ENCODE measurements at places on chromosomes 16 and 17.
A peak's percentile ranks its signal among the peaks of the same experiment; 100 is the strongest.

- DNase-seq, result no peak
These were observed 29.0 kb downstream of the N4BP1 start for GRCh38 chr16:48580925-48581500.

GRCh38 chr16:27312580-27313421 is 973 bp upstream of the IL4R start:
- DNase-seq, result no peak

GRCh38 chr17:55430541-55431288 is 9.1 kb upstream of the MMD start:
- DNase-seq, result no peak

DNA sequence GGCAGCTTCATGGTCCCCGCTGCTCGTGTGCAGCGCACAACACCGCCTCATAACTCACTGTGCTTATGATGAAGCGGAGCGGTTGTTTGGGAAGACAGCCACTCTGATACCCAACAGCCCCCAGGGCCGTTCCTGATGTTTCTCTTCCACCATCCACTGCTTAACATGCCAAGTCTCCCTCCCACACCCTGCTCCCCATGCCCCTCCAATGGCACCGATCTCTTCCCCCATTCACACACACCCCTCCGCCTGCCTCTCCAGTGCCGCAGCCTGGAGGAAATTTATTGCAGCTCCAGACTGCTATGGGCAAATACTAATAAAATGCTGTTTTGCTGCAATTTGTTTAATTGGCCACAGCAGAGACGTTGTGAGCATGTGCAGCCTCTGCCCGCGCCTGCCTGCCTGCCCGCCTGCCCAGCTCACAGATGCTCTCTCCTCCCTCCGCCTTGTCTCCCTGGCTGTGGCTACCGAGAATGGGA is 80.3 kb upstream of the LHX1 start:
- no peak for DNase-seq

DNA sequence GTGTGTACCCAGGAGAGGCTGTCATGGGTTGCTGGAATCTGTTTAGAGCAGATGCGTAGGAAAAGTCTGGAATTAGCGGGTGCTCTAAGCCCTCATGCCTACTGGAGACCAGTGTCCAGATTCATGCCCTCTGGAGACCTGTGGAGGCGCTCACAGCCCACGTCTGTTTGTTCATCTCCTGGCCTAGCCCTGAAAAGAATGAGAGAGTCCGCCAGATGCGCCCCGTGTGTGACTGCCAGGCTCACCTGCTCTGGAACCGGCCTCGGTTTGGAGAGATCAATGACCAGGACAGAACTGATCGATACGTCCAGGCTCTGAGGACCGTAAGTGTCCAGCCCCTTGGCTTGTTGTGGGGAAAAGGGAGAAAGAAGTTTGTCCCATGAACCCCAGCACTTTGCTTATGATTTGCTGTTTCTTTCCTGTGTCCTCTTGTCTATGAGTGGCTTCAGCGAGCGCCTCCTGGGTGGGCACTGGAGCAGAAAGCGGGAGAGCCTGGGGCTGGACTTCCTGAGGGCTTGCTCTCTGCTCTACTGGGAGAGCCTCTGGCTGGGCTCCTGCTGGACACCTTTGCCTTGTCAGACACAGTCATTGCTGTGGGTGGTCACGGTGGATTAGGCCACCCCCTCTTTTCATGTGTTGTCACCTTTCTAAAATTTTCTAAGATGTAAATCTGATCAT is 35.3 kb downstream of the PRMT7 start:
- DNase-seq, result no peak

DNA sequence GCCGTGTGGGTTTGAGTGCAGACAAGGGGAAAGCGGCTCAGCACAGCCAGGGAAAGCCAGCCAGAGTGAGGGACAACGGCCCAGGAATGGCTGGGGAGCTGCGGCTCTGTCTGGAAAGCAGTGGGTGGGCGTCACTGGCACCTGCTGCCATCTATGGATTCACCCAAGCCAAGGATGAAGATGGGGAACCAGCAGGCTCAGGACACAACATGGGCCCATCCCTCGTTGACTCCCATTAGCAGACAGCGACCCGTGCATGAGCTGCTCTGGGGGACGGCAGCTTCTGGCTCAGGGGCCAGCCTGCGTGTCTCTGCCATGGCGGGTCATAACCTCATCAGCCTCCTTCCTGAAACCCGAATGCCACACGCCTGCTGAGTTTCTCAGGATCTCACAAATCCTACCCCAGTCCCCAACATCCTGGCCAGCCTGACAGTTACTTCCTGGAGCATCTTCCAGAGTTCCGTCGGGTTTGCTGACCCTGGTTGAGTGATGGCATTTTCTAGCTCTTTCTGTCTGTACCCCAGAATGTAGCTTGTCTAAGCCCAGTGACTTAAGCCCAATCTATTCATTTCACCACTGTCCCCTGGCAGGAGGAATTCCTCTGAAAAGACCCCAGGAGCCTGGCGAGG is 50.7 kb downstream of the SLC7A5 start:
- DNase-seq, result no peak

GRCh38 chr17:51685287-51685909 is 425.1 kb downstream of the UTP18 start:
- no peak for DNase-seq

- DNase-seq, result no peak
These were observed 14.5 kb upstream of the BAIAP2 start for GRCh38 chr17:81020443-81020766.

DNA sequence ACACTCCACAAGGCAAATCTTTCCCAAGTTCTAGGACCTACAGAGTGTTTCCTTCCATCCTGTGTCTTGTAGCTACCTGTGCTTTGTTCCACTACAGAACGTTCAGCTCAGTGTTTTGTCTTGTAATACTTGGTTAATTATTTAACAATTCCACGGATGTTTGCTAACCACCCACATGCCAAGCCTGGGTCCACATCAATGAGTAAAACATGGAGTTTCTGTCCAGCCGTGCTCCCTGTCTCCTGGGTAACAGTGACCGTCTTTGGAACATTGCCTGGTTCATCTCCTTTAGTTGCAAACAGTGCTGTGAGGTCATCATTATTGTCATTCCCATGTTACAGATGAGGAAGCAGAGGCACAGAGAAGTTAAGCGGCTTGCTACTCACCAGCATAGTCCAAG is 41.3 kb downstream of the IRF8 start:
- DNase-seq, result no peak

GRCh38 chr16:12758670-12759558 is 44.8 kb downstream of the CPPED1 start:
- DNase-seq, result no peak

DNA sequence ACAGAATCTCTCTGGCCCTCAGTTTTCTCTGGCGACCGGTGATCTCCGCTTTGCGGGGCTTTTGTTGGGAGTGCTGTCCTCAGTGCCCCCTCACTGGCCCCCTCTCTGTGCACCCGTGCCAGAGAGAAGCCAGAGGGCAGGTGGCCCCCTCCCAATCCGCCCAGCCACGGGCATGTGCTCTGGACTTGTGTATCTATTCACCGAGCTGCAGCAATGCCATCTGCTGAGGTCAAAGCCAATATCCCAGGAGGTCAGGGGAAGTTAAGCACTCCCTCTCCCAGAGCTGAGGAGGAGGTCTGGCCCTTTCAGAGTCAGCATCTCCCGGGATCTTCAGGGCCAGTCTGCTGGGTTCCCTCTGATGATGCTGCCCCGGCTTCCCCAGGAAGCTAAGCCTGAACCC is 5.1 kb downstream of the CACNG5 start:
- DNase-seq, result no peak

DNA sequence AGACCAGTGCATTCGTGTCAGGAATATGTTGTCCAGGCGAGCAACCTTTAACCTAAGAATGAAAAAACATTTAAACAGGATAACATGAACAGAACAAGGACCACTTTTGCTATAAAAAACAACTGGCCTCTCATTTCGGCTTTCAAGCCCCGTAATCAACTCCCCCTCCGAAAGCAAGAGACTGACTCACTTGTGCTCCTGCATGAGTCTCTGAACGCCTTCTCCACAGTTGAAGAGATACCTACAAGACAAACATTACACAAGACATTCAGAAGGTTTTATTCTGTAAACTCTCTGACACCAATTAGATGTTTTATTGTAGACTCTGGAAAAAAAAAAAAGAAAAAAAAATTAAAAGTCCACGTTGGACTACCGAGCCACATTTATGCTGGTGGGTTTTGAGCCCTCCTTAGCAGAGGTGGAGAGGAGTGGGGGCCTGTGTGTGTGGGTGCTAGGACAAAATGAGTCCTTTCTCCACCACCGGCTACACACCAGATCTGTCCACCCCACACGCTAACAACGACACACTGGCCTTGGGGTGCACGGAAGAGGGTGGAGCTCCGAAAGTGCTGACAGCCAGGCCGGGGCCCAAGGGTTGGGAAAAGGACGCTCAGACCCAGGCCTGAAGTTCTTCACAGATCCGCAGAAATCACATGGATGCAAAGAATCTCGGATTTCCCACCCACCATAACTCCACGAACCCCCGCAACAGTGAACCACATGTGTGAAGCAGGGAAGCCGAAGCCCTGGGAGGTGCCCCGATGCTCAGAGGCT is 759 bp downstream of the ELAC2 start:
- no peak for DNase-seq

DNA sequence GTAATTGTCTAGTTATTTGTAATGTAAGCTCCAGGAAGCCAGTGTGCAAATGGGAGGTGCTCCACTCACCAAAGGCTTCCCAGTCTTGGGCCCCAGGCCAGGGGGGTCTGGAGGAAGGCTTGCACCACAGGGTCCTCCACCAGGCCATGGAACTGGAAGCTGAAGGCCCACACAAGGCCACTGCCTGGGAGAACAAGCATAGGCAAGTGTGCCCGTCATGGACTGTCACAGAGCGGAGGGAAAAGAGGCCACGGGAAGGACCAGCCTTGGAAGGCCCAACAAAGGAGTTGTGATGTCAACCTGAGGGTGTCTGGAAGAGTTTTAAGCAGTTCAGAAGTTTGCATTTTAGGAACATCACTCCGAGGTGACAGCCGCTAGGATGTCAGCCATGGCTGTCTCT is 3.0 kb upstream of the SRRM2 start:
- no peak for DNase-seq

GRCh38 chr16:88645455-88645854 is 5.4 kb downstream of the CYBA start:
- no peak for DNase-seq

- no peak for DNase-seq
These were observed 12.7 kb downstream of the BPTF start for GRCh38 chr17:67837965-67838364.

GRCh38 chr17:58294034-58294433 is 13.3 kb upstream of the MPO start:
- DNase-seq, result no peak

DNA sequence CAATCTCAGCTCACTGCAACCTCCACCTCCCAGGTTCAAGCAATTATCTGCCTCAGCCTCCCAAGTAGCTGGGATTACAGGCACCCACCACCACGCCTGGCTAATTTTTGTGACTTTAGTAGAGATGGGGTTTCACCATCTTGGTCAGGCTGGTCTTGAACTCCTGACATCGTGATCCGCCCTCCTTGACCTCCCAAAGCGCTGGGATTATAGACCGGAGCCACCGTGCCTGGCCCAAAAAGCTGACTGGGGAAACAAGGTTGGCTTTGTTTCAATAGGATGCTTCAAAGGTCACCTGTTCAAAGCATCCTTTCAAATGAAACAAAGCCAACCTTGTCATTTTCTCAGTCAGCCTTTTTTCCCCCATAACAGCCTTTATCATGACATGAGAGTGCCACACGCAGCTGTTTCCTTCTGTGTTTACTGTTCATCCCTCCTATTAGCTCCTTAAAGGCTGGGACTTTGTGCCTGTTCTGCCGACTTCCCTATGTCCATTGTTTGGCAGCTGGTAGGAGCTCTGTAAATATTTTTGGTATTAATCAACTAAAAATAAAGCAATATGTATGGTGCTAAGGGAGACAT is 51.1 kb downstream of the ADAMTS18 start:
- DNase-seq, result no peak

DNA sequence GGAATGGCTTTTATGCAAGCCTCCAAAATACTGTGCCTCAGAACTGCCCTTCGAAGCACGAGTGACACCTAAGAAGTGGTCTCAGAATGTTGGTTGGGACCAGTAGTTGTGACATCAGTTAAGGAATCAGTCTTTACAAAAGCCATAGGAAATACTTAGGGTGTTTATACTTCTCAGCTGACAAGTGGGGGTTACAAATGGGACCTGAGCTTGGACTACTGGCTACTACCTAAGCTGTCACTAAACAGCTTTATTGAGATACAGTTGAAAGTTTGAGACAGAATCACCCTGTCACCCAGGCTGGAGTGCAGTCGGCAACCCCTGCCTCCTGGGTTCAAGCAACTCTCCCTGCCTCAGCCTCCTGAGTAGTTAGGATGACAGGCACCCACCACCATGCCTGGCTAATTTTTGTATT is 5.0 kb downstream of the RPL19 start:
- DNase-seq, result no peak

GRCh38 chr17:81043725-81044427 is 8.9 kb downstream of the BAIAP2 start:
- peak; percentile 59 for DNase-seq

DNA sequence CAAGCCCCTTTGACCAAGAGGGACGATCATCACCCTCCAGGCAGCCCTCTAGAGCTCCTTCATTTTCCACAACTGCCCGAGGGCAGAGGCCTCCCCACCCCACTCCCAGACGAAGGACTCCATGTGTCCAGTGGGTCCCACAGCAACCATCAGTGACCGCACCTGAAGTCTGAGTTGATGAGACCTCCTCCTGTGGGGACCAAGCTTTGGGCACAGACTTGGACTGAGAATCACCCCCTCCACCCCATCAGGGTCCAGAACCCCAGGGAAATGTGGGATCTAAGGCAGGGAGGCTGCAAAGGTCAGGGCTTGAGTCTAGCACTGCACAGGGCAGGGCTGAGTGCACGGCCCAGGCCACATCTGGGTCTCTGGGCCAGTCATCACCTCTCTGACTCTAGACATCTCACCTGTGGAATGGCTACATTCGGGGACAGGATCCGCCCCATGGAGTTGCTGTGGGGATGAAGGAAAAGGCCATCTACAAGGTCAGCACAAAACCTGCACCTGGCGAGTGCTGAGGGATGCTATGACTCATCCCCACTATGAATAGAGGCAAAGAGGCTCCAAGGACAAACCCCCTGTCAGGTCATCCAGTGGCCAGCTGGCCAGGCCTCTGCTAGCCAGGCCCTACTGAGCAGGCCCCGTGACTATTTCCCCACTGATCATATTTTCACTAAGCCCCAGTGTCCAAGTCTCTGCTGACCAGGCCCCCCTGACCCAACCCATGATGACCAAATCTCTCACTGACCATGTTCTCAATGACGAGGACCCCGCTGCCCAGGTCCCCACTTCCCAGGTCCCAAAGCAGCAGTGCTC is 38.4 kb downstream of the TNFRSF13B start:
- no peak for DNase-seq
